HEK293T (cell line): ENCODE measurements at places on chromosomes 4 and X.

GRCh38 chrX:30577362-30577991, at the start of gene TASL:
Gene TASL, minus strand, starts transcription at chrX:30577766. Its CDS starts 17,411 bp downstream, at chrX:30560355.
- DNase-seq = no peak

DNA sequence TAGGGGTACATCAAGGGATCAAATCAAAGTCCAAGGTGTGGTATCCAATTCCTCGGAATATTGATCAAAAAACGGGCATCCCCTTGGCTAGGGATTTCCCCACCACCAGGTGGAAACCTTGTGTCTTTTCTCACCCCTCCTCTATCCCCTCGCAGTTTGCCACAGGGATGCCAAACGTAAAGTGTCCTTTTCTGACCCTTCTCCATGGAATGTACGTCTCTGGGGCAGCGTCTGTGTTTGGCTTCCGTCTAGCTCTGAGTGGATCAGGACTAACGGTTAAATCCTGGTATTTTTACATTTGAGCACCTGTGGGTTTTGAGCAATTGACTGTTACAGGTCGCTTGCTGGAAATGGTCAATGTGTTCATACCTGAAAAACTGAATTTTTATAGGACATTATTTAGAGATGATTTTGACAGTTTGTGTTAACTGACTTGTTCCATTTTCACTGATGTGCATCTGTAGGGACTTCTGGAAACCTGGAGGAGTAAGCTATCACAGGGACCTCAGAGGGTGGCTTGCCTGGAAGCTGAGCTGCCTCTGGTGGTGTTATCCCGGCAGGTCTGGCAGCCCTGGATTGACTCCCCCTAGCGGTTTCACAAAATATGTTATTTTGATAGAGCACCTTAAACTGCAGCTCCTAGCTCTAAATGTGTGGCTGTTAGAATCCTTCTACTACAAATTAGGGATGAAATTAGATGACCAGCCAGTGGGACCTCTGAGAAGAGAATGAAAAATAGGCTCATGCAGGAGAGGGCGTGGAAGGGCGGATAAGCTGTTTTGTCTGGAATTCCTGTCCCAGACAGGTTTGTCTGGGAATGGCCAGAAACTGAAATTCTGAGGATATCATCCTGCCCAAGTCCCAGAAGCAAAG, 8.8 kb upstream of the MGST2 start:
- DNase-seq = peak; percentile 81

GRCh38 chrX:38886112-38886511, 84.9 kb downstream of the MID1IP1 start:
- no peak for DNase-seq

GRCh38 chrX:110759785-110760184, 35.8 kb downstream of the CHRDL1 start:
- DNase-seq = no peak

DNA sequence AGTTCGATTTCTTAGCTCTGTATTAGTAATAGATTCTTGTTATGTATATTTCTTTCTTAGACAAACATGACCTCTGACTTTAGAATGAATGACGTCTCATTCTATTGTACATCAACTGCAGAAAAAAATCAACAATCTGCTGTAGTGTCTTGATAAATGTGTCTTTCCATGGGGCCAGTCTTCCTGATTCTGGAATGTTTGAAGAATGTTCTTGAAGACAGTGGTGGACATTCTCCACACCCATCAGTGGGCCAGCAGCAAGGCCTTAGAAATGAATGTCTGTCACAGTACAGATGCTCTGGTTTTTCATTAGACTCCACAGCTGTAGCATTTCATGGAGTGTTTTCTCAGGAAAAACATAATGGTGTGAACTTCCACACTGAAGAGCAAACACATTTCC, 63.2 kb upstream of the FAM47B start:
- no peak for DNase-seq

DNA sequence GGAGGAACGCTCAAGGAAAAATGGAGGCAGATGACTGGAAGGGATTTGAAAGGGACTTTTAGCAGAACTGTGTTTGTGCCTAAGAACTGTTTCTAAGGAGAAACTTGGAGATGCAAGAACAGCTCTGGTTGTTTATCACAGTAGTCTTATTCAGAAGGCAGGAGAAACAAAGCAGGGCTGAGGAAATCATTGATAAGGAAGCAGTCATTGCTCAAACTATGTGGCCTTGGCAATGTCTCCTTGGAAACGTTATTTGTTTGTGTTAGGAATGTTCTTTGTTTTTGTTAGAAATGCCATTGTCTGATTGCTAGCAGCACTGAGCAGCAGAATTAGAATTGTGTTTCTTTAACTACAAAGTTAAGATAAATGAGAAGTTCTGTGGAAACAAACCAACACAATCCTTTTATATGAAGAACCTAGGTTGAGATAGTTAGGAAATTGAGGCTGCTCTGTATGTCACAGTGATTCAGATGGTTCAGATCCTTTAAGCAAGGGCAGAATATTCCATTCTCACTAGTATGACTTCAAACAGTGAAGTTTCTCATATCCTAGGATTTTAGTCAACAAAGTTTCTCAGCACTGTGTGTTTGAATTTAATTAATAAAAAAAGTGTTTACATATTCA, 1191.3 kb upstream of the IGFBP7 start:
- DNase-seq = no peak

GRCh38 chrX:133417364-133417763, 2.1 kb upstream of the GPC4 start:
- DNase-seq = no peak

DNA sequence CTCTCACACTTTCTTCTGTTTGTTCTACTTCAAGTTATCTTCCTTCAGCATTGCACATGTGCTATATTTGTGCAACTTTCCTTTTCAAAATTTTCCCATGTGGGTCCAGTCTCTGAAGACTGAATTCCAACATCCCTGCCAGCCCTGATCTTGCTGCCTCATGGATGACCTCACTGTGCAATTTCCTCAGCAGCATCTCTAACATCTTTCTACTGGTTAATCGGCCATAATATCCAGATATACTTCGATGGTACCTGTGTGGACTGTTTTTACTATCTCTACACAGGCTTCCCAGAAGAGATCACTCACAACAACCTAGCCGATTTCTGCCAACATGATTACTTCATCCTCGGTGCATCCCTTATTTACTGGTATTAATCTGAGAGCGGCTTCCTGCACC, 41.5 kb downstream of the GPM6A start:
- DNase-seq = no peak

DNA sequence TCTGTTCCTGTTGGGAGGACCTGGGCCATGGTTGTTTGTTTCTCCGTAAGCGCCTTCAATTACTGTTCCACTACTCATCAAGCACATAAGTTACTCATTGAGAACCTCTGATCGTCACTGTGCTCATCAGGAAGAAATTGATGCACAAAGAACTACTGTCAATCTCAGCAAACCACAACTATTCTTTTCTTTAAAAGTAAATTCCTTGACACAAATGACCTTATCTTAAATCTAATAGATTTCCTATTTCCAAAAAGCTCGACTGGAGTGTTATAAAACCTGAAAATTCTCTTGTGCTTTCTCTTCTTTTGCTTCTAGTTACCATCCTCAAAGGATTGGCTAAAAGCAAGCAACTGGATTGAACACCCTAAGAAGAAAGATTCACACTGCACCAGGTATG, at the start of gene MUC7:
TSS of gene MUC7 (plus strand) at position 301 of the 400 bp plus-strand sequence. CDS start 1,825 bp downstream, outside the sequence.
- DNase-seq = no peak

DNA sequence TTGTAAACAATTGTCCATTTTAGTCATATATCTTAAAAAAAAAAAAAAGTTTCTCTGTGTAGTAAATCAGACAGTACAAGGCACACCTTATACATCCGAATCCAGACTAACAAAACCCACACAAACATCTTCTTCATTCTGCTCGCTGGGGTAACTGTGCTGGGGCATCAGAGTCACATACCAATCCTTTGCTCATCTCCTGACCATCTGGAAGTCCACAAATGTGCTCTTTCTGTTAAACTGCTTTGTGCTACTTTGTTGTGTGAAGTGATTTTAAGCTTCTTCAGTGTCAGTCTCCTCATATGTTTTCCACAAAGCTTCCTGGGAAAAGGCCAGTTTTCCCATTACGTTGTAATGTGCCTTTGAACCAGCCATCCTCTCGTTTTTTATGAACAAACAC, 86.2 kb upstream of the CBR4 start:
- DNase-seq = no peak

DNA sequence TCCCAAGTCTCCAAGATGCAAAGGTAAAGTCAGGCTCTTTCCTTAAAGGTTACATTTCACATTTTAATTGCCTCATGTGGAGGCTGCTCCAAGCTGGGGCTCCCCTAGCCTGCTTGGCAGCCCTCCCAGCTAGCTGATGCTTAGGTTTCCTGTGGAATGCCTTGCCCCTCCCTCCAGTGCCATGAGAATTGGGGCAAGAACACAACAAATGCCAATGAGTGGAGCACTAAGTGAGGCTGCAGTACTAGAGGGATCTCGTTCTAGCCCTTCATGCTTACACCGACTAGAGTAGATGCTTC, 597.7 kb downstream of the MID1IP1 start:
- DNase-seq = no peak

GRCh38 chrX:122565952-122566351, 618.1 kb upstream of the GRIA3 start:
- no peak for DNase-seq

- no peak for DNase-seq
Measured at GRCh38 chr4:10094841-10095240, 21.8 kb downstream of the WDR1 start.

- DNase-seq = no peak
Measured at GRCh38 chr4:131408102-131408501, 1741.0 kb upstream of the PCDH10 start.

DNA sequence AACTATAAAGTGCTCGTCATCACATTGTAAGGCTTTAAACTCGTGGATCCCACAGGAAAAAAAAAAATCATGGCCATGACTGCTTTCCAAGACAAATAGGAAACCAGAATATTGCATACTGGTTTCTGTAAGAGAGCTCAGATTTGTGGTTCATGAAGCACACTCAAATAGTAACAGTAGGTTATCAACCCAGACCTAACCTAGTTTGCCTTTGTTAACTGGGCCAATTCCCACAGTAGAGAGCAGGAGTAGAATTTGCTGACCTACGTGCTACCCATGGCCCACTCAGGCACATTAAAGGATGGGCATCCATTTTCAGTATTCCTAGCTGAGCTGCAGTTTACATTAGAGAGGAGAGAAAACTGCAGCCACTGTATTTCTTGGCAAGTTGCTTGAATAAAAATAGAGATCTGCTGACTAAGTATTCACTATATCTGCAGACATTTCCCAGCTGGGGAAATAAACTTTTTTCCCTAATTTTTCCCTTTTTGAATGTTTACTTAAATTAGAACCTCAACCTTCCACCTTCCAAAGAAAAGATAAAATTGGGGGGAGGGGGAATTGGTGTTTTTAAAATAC, 218.5 kb downstream of the SPANXN3 start:
- DNase-seq = no peak

DNA sequence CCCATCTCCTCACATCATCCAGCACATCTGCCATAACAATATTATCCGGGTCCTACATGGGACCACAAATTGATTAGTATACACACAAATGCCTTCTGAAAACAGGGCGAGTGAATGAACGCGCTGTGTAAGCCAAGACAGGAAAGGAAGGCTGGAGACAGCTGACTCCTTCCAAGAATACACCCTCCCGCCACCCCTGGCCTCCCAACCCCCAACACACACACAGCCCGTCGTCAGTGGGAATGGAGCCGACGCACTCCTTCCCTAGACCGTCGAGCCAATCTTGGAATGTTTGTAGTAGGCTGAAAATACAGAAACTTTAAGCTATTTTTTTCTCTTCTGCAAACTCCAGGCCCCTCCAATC, 319 bp upstream of the MAGEH1 start:
- DNase-seq = no peak

- no peak for DNase-seq
Measured at GRCh38 chrX:43835559-43835958, 46.7 kb downstream of the MAOB start.

GRCh38 chr4:827209-828081, 1.5 kb upstream of the CPLX1 start:
- no peak for DNase-seq
